ENCODE measurements at places on chromosomes 2 and 18.
A peak's percentile ranks its signal among the peaks of the same experiment; 100 is the strongest.

DNA sequence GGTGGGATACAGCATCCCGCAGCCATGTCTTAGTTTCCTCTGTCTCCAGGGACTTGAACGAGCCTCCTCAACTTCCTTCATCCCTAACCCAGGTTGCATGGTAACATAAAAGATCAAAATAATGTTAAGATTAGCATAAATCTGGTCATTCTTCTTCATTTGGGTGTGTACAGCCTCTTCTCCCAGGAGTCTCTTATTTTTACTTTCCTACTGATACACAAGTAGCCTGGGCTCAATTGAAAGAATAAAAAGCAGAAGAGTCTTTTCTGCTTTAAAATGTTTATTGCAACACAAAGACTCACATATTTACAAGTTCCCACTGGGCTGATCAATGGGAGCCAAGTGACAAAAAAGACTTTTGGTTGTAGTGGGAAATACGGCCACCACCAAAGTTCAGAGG is 137.9 kb upstream of the PID1 start:
- DNase-seq, result no peak

- DNase-seq, result no peak
Observed at GRCh38 chr2:29159125-29159524, 43.9 kb downstream of the CLIP4 start.

GRCh38 chr18:57223144-57223870 is 76.4 kb downstream of the BOD1L2 start:
- DNase-seq, result no peak

DNA sequence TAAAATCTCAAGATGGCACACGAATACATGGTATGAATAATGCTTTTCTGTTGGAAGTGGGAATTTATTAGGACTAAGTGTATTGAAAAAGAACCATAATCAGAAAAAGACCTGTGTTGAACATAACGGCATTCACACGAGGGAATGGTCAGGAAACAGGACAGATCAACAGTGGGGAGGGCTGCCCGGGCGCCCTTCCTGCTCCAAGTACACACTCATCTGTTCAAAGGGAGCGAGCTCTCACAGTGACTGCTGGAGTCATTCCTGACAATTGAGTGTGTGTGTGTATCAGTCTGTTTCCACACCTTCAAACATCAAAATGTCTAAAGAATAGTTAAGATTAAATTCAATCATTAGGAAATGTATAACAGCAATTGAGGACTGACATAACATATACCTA is 167.2 kb downstream of the HDAC4 start:
- no peak for DNase-seq

- no peak for DNase-seq
Observed at GRCh38 chr18:48879008-48879431, 71.7 kb downstream of the SMAD7 start.

- DNase-seq, result no peak
Observed at GRCh38 chr18:62452280-62452831, 70.5 kb upstream of the ZCCHC2 start.

DNA sequence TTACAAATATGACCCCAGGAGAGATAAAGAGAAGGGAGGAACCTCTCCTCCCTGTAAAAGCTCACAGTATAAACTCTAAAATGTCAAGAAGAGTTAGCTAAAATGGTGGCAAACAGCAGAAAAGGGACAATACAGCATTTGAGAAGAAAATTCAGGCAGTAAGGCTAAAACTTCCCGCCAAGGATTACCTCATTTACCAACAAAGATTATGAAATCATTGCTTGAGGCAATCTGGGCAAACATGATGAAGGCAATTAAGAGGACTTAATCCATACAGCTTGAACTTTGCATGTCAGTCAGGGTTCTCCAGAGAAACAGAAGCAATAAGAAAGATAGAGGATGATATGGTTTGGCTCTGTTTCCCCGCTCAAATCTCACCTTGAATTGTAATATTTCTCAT is 81.4 kb downstream of the CMPK2 start:
- DNase-seq, result no peak

GRCh38 chr18:5158172-5158571 is 38.9 kb downstream of the AKAIN1 start:
- DNase-seq, result no peak

DNA sequence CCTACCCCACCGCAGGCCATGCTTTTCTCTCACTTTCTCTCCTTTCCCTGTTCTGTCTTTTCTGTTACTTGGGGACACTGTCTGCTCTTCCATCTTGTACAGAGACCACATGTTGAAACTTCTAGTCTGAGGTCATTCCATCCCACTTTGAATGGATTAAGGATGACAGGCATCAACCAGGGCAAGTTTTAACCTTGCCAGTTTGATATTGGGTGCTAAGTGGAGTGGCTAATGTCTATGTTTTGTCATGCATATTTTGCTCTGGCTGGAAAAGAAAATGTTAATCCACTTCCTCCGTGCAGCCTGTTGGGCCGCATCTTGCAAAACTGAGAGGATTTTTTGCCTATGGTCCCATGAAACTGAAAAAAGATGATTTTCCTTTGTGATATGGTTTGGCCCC is 205.5 kb upstream of the SESTD1 start:
- DNase-seq, result no peak

- no peak for DNase-seq
Observed at GRCh38 chr18:29712785-29713184, 1329.8 kb downstream of the DSC3 start.

DNA sequence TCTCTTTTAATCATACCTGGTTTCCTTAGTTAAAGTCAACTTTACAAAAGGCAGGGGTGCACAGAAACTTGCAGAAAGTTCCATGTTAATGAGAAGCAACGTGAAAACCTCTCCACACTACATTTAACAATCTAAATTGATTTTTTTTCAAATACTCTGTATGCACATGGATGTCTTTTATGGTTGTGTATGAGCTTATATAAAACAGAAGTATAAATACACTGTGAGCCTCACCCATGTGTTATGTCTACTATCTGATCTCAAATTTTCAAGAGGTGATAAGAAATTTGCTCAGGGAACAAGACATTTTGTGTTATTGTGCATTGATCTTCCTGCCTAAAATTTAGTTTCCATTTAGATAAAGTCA is 617.6 kb downstream of the ADCYAP1 start:
- DNase-seq, result no peak

DNA sequence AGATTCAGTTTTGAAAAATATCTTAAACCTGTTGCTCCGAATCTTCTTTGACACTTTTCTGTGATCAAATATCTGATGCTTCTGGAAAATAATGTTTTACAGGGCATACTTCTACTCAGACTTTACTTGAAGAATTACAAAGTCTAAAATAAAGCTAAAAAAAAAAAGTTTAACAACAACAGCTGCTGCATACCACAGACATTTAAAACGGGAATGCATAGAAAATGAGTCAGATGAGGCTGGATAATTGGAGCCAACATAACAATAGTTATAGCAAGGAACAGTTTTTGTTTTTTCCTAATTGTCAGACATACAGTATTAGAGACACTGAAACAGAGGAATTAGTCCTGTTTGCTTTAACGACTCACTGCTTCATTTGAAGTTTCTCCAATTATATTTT is 1090.2 kb downstream of the SUCLG1 start:
- no peak for DNase-seq

GRCh38 chr2:60313470-60314172 is 239.8 kb downstream of the BCL11A start:
- DNase-seq, result no peak

DNA sequence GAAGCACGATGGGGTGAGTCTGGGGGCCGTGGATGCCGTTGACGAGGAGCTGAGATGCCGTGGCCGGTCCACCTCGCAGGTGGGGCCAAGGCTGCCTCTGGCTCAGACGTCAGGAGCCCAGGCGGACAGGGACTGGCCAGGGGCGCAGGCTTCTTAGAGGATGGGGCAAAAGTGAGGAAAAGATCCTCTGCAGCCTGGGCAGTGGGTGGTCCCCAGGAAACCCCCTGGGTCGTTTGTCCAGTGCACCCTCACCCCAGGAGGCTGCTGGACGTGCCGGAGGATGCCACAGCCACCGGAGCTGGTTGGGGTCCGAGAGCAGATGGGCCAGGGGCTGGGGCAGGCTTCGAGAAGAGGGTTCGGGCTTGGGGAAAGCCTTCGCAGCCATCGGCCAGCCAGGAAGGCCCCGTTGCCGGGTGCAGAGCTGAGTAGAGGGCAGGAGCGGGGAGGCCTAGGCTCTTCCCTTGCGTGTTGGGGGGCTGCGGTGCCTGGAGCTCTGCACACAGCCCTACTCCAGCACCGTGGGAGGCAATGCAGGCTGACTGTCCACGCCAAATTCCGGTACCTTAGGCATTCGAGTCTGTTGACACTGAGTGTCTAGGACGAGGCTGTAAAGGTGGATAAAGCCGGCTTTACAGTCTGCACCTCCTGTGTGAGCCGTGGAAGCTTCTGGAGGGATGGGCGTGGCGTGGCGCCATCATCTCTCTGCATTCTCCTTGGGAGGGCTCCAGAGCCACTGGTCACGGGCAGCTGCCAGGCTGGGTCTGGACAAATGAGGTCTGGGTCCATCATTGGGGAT is 18.8 kb downstream of the GPC1 start:
- no peak for DNase-seq

- peak; percentile 85 for DNase-seq
Observed at GRCh38 chr2:218396688-218397462, 2.8 kb upstream of the CTDSP1 start.
